ENCODE measurements at places on chromosomes 7 and 10. TPM values are rescaled to one million over a fixed set of nuclear protein-coding genes. Genes with fewer than 3 reads are reported as not detected.

DNA sequence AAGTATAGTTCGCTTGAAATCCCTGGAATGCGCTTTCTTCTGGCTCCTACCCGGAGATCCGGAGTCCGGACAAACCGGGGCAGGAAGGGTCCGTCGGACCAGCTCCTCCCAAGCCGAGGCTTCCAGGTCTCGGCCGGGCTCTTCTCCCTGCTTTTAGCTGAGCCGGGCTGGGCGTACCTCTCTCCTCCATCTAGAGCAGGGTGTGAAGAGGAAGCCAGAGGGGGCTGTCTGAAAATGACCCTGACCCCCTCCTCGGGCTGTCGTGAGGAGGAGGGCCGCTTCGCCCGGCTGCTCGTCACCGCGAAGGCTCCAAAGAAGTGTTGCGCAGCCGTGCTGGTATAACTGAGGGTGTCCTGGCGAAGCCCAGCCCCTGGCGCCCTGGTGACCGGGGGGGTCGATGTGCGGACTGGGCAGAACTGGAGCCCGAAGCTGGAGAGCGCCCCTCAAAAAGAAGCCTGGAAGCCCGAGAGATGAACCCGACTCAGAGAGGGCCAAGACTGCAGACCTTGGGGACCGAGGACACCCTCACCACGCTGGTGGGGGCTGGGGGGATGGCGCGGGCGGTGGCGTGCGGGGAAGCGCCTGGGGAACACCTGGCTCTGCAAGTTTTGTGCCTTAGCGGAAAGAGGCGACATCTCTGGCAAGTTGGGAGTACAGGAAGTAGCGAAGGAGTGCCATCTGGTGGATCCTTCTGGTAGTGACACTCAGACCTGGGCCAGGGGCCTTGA is 5.7 kb downstream of the KAZALD1 start:
- H3K4me3 ChIP-seq = peak overlapping the region; percentile 73
- H3K4me1 ChIP-seq = peaks cover 12% of the 10 kb centered on the region
- no peaks in the 10 kb centered on the region for H3K36me3 ChIP-seq
- DNase-seq = peak; percentile 87
- no peak overlapping the region for H3K27ac ChIP-seq
- peaks cover 43% of the 10 kb centered on the region for H3K27me3 ChIP-seq

DNA sequence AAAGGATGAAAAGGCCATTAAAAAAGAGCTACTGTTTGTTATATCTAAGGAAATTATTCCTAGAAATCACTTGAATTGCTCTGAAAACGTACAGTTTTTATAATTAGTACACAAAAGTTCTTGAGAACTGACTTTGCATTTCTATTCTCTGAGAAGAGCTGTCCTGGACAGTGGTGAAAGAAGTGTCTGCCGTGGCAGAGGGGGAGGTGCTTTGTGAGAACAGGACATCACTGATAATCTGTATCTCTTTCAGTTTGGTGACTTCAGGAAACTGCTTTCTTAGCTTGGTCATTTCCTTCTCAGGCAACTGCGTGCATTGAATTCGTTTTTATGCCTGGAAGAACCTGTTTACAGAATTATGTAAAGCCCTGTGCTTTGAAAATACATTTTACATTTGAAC is 52.1 kb downstream of the POLL start:
- H3K27ac ChIP-seq = no peak overlapping the region
- H3K4me1 ChIP-seq = no peaks in the 10 kb centered on the region
- DNase-seq = no peak
- H3K4me3 ChIP-seq = no peak overlapping the region
- peaks cover 18% of the 10 kb centered on the region for H3K36me3 ChIP-seq
- H3K27me3 ChIP-seq = no peaks in the 10 kb centered on the region

- H3K27me3 ChIP-seq = peaks cover 47% of the 10 kb centered on the region
- no peak overlapping the region for H3K4me3 ChIP-seq
- peaks cover 6% of the 10 kb centered on the region for H3K4me1 ChIP-seq
- H3K36me3 ChIP-seq = no peaks in the 10 kb centered on the region
- H3K27ac ChIP-seq = no peak overlapping the region
Observed at GRCh38 chr7:74026406-74026902, 1.5 kb upstream of the ELN start.

Gene HSPA12A
- 0.40 TPM for total RNA-seq

Gene TUBAL3
- not detected for total RNA-seq
